ENCODE measurements at places on chromosomes 1 and 21.

DNA sequence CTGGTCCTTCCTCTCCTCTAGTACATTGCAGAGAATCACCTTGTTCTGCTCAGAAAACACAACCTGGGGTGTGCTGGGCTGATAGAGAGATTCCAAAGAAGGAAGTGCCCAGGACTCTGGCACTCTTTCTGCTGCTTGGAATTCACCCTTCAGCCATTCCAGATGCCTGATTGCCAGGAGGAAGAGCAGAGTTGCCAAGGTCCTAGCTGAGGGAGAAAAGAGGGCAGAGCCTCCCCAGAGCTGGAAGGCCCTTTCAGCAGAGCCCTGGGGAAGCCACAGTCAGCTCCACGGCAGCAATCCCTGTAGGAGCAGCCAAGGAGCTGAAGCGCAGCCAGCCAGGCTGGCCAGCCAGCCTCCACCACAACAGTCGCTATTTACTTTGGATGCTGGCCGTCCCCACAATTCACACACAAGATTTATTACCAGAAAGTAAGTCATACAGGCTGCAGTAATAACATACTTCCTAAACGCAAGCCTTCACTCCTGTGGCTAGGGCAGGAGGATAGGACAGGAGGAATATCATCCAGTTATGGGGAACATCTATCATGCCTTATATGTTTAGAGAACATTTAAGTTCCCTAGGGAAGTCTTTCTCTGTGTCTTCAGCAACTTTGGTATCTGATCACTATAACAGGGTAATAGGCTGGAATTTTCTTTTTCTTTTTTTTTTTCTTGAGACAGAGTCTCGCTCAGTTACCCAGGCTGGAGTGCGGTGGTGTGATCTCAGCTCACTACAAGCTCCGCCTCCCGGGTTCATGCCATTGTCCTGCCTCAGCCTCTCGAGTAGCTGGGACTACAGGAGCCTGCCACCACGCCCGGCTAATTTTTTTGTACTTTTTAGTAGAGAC is 36.6 kb upstream of the SLC44A3 start:
- H3K4me1 ChIP-seq, result no peaks in the 10 kb centered on the region
- no peaks in the 10 kb centered on the region for H3K36me3 ChIP-seq
- H3K27me3 ChIP-seq, result peaks cover 12% of the 10 kb centered on the region
- H3K4me3 ChIP-seq, result no peak overlapping the region
- H3K27ac ChIP-seq, result no peak overlapping the region

- H3K4me1 ChIP-seq, result no peaks in the 10 kb centered on the region
- H3K4me3 ChIP-seq, result no peak overlapping the region
- H3K36me3 ChIP-seq, result no peaks in the 10 kb centered on the region
- no peak overlapping the region for H3K27ac ChIP-seq
- H3K27me3 ChIP-seq, result no peaks in the 10 kb centered on the region
These were observed 38.6 kb downstream of the ATP1B1 start for GRCh38 chr1:169144941-169145626.

DNA sequence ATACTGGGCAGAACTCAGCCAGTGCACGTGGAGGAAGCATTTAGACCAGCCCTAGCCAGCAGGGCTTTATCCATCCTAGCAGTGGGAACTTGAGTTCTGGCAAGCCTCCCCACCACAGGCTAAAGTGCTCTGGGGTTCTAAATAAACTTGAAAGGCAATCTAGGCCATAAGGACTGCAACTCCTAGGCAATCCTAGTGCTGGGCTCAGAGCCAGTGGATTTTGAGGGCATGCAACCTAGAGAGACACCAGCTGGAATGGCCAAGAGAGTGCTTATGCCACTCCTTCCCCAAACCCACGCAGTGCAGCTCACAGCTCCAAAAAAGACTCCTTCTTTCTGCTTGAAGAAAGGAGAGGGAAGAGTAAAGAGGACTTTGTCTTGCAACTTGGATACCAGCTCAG is 70.5 kb upstream of the APOBEC4 start:
- no peaks in the 10 kb centered on the region for H3K27me3 ChIP-seq
- H3K4me1 ChIP-seq, result no peaks in the 10 kb centered on the region
- H3K36me3 ChIP-seq, result no peaks in the 10 kb centered on the region
- DNase-seq, result no peak
- H3K27ac ChIP-seq, result no peak overlapping the region

GRCh38 chr1:223106856-223107255 is 36.2 kb downstream of the TLR5 start:
- H3K36me3 ChIP-seq, result no peaks in the 10 kb centered on the region
- H3K27ac ChIP-seq, result no peak overlapping the region
- no peak overlapping the region for H3K4me3 ChIP-seq
- no peaks in the 10 kb centered on the region for H3K4me1 ChIP-seq
- DNase-seq, result no peak

GRCh38 chr1:221742555-221743415 is 896 bp upstream of the DUSP10 start:
- H3K4me1 ChIP-seq, result peaks cover 37% of the 10 kb centered on the region
- H3K27ac ChIP-seq, result peak overlapping the region; percentile 99
- no peaks in the 10 kb centered on the region for H3K36me3 ChIP-seq
- peak overlapping the region; percentile 86 for H3K4me3 ChIP-seq

Measured in B cell (primary cell).